Transverse colon (tissue), 4 donors: ENCODE measurements at places on chromosomes 2 and 18. TPM values are rescaled to one million over a fixed set of nuclear protein-coding genes. Genes with fewer than 3 reads are reported as not detected.

TTR gene
- total RNA-seq, result not detected

SLC4A3 gene
- 25.9 TPM for total RNA-seq

DNA sequence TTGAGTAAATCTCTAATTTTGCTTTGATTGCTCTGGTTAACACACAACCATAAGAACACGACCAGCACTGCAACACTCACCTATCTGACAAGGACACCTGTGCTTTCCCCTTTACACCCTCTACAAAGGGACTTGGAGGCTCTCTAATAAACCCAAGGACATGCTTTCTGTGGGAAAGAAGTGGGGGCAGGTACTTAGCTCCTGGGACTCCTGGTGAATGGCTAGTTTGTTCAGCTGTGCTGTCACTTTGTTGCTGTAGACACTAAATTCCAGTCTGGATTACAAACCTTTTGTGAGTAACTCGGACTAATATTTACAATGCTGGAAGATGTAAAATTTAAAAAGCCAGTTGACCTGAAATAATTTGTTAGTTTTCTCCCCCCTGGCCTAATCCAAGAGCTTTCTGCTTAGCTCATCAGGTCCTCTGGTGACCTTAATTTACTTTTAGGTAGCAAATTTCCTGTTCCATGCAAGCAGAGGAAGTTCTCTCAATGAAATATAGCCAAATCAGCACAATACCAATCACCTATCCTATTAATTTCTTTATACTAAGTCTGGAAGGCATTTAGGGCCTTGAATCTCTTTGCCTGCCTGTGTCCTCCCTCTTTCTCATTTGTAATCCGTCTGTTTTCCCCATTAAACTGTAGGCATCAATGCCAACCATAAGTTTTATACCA, 67.5 kb downstream of the PLCL1 start:
- no peak for DNase-seq

- DNase-seq, result no peak
Observed at GRCh38 chr2:72150861-72151356, 3.2 kb upstream of the CYP26B1 start.

- no peak for DNase-seq
Observed at GRCh38 chr2:174951745-174952144, 53.4 kb downstream of the CHN1 start.

- DNase-seq, result no peak
Observed at GRCh38 chr2:180573951-180574350, 406.5 kb upstream of the UBE2E3 start.

DNA sequence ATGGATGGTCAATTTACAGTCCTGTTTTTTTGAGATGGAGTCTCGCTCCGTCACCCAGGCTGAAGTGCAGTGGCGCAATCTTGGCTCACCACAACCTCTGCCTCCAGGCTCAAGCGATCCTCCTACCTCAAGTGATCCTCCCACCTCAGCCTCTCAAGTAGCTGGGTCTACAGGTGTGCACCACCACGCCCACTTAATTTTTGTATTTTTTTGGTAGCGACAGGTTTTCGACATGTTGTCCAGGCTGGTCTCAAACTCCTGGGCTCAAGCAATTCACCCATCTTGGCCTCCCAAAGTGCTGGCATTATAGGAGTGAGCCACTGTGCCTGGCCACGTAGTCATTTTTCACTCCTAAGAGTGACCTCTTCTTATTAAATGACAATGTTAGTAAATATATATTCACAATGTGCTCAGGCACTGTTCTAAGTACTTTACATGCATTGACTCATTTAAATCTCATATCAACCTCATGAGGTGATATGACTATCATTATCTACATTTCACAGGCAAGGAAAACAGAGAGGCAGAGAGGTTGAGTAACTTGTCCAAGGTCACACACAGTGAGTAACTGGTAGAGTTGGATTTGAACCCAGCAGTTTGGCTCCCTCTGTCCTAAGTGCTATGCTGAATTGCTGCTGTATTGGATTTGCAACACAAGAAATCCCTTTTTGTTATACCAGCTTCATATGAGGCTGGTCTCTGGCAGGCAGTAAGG, 5.6 kb upstream of the DIS3L2 start:
- no peak for DNase-seq

MYOM1 gene
- total RNA-seq, result 7.1 TPM

CDKL4 gene
- not detected for total RNA-seq

GRCh38 chr2:72116081-72116533, 31.6 kb downstream of the CYP26B1 start:
- DNase-seq, result no peak

ERFE gene
- not detected for total RNA-seq

DNA sequence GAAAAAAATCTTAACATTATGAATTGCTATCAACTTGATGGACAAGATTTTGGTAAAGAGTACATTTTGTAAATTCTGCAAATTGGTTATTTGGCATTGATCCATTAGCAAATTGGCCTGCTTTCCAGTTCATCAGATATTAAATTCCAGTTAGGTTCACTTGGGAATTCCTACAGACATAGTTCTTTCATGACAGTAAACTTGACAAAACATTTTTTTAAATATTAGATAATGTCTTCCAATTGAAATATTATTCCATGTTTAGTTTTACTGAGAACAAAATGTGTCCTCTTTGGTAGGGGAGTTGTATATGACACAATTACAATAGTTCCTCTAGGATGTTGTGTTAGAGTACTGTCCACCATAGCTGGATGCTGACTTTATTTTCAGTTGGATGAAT, 141.9 kb downstream of the LCLAT1 start:
- no peak for DNase-seq

GRCh38 chr2:39623917-39624316, 41.8 kb upstream of the TMEM178A start:
- no peak for DNase-seq

DNA sequence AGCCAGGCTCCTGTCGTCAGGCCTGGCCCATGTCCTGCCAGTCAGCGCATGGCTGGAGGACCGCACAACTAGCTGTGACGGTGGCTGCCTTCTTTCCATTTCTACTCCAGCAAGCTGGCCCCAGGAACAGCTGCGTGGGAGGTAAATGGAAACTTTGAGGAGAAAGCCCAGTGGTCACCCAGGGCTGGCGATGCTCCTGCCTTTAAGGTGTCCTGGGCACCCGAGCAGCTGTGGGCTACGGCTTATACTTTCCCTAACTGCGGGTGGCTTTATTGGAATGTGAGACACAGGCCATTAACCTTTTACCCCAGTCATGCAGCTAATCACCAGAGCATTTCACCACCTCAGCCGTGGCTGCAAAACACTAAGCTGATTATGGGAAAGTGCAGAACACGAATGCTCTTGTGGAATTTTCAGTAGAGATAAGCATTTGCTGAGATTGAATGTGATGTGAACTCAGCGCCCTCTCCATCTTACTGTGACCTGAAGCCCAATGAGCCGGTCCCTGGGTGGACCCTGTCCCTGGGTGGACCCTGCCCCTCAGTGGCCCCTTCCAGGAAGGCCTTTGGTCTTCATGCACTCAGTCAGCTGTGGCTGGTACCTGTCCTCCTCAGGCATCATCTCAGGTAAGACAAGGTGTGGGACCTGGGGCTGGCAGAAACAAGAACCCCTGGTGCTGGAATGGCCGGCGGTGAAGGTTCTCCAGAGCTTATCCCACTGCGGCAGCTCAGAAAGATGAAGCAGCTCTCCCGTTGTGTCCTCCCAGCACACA, 275.4 kb upstream of the HS6ST1 start:
- no peak for DNase-seq

- DNase-seq, result no peak
Observed at GRCh38 chr18:10262566-10262965, 191.9 kb upstream of the APCDD1 start.

- no peak for DNase-seq
Observed at GRCh38 chr2:159640176-159640575, 23.8 kb upstream of the BAZ2B start.

DNA sequence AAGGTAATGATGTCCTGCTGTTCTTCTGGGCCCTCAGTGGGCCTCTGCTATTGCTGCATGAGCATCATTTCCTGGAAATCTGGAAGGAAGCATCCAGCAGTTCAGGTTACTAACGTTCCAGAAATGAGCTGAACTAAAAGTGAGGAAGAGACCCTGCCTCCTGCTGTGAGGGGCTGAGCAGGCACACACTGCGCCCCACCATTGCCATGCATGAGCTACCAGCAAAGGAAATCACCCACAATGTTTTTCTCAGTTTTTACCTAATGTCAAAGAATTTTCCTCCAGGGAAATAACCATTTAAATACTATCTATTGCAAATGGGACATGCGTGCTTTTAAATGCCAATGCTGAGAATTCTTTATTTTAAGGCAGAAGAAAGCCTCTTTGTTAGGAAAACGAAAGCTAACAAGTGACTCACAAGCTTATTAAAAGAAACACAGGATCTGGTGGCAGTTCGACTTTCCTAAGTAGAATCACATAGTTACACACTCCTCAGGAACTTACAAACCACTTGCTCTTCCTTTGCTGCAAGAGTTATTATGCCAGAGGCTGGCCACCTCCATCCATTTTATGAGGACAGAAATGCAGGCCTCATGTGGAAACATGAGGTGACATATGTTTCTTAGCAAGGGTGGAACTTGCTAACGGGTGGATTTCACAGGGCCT, 152.6 kb upstream of the TTC39C start:
- DNase-seq, result no peak

GRCh38 chr2:17373741-17374140, 144.5 kb downstream of the RAD51AP2 start:
- DNase-seq, result no peak

TEKT4 gene
- not detected for total RNA-seq

PSTPIP2 gene
- total RNA-seq, result 21.9 TPM

DNA sequence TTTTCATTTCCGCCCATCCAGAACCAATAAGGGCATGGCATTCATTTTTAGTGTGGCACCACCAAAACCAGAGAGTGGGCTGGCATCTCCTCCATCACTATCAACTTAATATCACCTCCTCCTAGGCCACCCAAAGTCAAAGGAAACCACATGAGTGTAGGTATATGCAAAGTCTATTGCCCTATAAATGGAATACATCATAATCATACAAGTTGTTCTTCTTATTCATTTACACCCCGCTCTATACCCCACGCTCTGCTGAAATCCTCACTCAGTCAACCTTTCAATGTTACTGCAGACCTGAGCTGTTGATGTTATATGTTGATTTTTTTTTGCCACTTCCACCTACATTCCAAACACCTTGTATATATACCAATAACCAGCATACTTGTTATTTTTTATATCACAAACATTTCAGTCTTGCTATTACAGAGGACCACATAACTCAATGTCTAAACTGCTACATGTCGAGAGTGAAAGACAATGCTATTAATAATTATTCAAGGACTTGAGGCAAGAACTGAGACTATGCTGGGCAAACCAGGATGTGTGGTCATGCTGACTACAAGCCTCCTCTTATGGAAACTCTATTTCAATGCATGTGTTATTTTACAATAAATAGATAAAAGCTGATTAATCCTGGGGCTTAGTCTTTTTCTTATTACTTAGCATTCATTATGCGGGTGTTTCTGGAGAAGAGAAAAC, 466.5 kb upstream of the ID2 start:
- DNase-seq, result no peak

DNA sequence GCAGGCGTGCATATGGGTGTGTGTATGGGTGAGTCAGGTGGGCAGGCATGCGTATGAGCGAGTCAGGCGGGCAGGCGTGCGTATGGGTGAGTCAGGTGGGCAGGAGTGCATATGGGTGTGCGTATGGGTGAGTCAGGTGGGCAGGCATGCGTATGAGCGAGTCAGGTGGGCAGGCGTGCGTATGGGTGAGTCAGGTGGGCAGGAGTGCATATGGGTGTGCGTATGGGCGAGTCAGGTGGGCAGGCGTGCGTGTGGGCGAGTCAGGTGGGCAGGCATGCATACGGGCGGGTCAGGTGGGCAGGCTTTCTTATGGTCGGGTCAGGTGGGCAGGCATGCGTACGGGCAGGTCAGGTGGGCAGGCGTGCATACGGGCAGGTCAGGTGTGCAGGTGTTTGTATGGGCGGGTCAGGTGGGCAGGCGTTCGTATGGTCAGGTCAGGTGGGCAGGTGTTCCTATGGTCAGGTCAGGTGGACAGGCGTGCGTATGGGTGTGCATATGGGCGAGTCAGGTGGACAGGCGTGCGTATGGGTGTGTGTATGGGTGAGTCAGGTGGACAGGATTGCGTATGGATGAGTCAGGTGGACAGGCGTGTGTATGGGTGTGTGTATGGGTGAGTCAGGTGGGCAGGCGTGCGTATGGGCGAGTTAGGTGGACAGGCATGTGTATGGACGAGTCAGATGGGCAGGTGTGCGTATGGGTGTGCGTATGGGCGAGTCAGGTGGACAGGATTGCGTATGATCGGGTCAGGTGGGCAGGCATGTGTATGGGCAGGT, 28.7 kb upstream of the KLF11 start:
- no peak for DNase-seq

DNA sequence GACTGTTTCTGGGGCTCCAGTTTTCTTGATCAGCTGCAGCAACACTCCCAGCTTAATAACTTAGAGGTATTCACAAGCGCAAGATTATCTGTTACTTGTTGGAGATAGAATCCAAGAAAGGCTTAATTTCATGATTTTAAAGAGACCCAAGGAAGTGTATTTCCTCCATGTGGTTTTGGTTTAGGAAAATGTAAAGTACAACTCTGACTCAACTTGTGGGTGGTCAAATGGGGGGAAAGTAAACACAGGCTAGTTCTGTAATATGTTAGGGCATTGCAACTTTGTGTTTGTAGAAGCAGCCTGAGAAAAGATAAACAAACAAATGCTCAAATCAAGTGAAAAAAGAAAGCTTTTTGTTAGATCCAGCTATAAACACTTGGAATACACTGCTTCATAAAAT, 90.1 kb upstream of the COL3A1 start:
- no peak for DNase-seq
